ENCODE measurements at places on chromosomes 2 and 18. TPM values are rescaled to one million over a fixed set of nuclear protein-coding genes. Genes with fewer than 3 reads are reported as not detected.

Gene PTPRM
- 23.9 TPM for total RNA-seq

Gene CYTIP
- not detected for total RNA-seq

Gene MEP1B
- not detected for total RNA-seq

Gene ZEB2
- total RNA-seq, result 121 TPM

Gene CCDC85A
- total RNA-seq, result 12.1 TPM

Gene LRRTM1
- total RNA-seq, result 3.8 TPM

Gene BIN1
- 176 TPM for total RNA-seq

Gene HAAO
- not detected for total RNA-seq

Gene DSG2
- total RNA-seq, result 8.2 TPM

Gene TYMS
- total RNA-seq, result 15.5 TPM

Gene IL36B
- not detected for total RNA-seq

Gene KYNU
- not detected for total RNA-seq

Gene FBXO41
- total RNA-seq, result 14.0 TPM

Gene POTEE
- total RNA-seq, result 1.4 TPM

Gene FRZB
- total RNA-seq, result 2.2 TPM

Gene TMEM178A
- total RNA-seq, result 12.5 TPM

Gene UGT1A10
- not detected for total RNA-seq

Gene AKAIN1
- total RNA-seq, result 14.1 TPM

Gene KRTCAP3
- 4.2 TPM for total RNA-seq

Gene ACMSD
- total RNA-seq, result not detected

Gene TIGD1
- total RNA-seq, result 12.3 TPM

Gene SATB2
- total RNA-seq, result 20.8 TPM

Gene REG1B
- total RNA-seq, result not detected

Gene TFPI
- 0.59 TPM for total RNA-seq

Gene CXCR1
- not detected for total RNA-seq

Gene SERPINB11
- total RNA-seq, result not detected

Gene TLX2
- 21.2 TPM for total RNA-seq

Gene PRKAG3
- total RNA-seq, result not detected

Gene NBEAL1
- 19.0 TPM for total RNA-seq

Gene NT5C1B
- not detected for total RNA-seq

Gene KIF1A
- 439 TPM for total RNA-seq

Gene MTLN
- 16.8 TPM for total RNA-seq

Gene ITPRIPL1
- 0.56 TPM for total RNA-seq

Gene LOXHD1
- total RNA-seq, result not detected

Gene EFHD1
- total RNA-seq, result 0.71 TPM

Gene MGAT4A
- 35.8 TPM for total RNA-seq

Gene CD207
- total RNA-seq, result 0.51 TPM

Gene SIX2
- total RNA-seq, result 0.56 TPM

Gene LIPG
- 10.2 TPM for total RNA-seq

Gene PROKR1
- total RNA-seq, result 0.83 TPM

Gene TMEM37
- total RNA-seq, result not detected

Gene ID2
- 13.2 TPM for total RNA-seq

Gene POTEC
- total RNA-seq, result not detected

Gene CDH20
- total RNA-seq, result 0.47 TPM
